ENCODE measurements at places on chromosomes 11 and 22.

GRCh38 chr22:36762687-36763260 lies 13.1 kb downstream of the IFT27 start:
- no peak for DNase-seq

DNA sequence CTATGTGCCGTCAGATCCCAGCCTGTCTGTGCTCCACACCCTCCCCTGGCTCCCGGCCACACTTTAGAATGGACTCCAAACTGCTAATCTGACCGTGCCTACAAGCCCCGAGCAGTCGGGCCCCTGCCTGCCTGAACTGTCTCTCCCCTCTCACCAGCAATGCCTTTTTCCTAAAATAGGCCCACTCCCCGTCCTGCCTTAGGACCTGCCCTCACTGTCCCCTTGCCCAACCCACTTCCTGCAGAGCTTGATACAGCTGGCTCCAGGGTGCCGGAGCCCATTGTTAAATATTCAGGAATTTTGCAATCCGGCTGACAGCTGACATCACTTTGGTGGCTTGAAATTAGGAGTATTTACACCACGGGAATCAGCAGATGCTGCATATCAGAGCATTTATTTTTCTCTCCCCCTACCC lies 21.4 kb downstream of the MN1 start:
- DNase-seq = no peak

- DNase-seq = no peak
Observed at GRCh38 chr11:34855021-34855753, 61.0 kb downstream of the APIP start.

GRCh38 chr11:62546244-62546928 lies at the start of gene AHNAK:
Gene AHNAK, minus strand, starts transcription at chr11:62546806. Its CDS starts 10,708 bp downstream, at chr11:62536098.
- no peak for DNase-seq

- DNase-seq = no peak
Observed at GRCh38 chr22:36334821-36335603, 52.8 kb downstream of the MYH9 start.

- no peak for DNase-seq
Observed at GRCh38 chr11:134260503-134260902, 7.1 kb downstream of the ACAD8 start.

DNA sequence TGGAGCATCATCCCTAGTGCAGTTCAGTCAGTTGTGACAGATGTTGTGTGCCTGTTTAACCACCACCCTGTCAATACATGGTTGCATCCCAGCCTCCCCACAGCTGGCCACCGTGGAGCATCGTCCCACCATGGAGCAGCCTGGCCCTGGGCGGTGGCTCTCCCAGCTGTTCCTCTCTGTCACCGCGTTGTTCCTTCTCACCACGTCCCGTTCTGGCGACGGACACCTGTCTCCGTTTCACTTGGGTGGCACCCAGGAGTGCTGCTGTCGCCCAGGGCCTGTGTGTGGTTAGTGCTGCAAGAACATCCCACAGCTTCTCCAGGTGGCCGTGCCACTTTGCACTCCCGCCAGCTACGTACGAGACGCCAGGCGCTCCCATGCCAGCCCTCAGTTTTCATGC lies 26.5 kb downstream of the MUC6 start:
- no peak for DNase-seq

DNA sequence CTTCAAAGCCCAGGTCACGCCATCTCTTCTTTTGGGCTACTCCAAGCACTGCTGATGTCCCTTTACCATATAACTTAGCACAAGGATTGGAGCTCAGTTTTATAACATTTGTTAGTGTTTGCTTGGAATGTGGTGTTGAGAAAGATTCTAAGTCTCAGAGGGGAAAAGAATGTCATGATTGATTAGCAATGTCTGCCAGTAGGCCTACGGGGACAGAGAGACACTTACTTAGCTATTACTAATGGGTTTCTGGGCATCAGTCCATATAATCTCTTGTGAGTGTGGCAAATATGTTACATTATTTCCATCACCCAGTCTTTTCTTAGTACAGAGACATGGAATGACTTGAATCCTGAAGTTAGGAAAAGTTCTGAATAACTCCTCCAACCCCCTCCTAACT lies 75.4 kb upstream of the FSHB start:
- no peak for DNase-seq

DNA sequence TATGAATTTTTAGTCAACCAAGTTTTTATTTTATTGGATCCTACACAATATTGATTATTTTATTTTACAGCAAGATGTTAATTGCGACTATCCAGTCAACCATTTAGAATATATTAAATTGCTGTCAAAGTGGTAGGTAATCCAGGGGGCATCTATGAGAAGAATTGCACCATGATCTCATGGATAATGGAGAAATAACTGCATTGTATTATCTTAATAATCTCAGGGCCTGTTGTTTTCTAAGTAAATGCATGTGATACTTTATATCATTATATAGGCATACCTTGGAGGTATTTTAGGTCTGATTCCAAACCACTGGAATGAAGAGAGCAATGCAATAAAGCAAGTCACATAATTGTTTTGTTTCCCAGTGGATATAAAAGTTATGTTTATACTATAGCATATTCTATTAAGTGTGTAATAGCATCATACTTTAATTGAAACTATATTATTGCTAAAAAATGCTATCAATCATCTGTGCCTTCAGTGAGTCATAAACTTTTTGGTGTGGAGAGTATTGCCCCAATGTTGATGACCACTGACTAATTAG lies 595.4 kb upstream of the CHORDC1 start:
- DNase-seq = no peak

- no peak for DNase-seq
Observed at GRCh38 chr11:126267650-126268049, 1.0 kb downstream of the SRPRA start.

DNA sequence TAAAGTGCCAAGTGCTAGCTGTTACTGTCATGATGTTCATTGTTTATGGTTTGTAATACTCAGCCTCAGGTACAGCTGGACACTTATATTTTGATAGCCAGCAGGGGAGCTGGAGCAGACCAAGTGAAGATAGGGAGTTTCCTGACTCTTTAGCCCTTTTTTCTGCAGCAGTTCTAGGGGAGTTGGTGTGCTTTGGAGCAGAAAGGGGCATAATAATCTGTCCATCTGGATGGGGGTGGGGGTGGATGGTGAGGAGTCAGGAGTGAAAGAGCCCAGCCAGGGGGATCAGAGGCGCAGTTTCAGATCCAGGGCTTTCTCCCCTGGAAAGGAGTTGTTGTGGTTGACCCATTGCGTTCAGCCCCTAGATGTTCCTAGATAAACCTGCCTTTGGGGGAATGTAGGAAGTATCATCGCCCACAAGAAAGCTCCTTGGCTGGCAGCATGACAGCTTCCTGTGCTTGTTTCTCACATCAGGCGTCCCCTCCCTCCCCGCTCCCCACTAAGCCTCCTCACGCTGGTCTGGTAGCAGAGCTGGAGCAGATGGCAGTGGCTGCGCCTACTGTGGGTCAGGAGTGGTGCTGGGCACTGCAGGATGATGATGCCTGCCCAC lies 41.9 kb downstream of the MED15 start:
- peak; percentile 37 for DNase-seq

- no peak for DNase-seq
Observed at GRCh38 chr11:129013737-129014475, 71.2 kb upstream of the TP53AIP1 start.

DNA sequence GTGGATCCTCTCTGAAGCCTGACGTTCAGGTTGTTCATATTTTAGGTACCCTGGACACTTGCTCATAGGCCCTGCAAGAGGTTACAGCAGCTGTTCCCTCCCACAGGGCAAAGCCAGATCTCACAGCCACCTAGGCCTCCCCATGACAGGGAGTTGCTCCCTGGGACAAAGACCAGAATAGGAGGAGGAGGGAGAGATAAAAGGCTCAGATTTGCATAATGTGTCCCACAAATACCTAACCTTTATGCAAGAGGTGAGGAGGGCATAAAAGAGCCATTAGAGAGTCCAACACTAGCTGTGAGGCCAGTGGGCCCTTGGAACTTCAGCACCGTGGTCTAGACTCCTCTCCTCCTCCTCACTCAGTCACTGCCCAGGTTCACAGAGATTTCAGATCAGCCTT lies 33.8 kb downstream of the ZNF280B start:
- no peak for DNase-seq

DNA sequence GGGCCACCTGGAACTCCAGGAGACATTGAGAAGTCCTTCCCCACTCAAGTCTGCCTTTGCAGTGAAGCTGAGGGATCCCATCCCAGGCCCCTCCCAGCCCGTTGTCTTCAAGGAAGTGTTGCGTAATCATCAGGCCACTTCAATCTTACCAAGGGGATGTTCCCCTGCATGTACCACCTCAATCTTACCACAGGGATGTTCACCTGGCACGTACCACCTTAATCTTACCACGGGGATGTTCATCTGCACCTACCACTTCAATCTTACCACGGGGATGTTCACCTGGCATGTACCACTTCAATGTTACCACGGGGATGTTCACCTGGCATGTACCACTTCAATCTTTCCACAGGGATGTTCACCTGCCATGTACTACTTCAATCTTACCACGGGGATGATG lies 108.0 kb upstream of the SYN3 start:
- no peak for DNase-seq

- DNase-seq = no peak
Observed at GRCh38 chr11:9787260-9787659, 123.4 kb downstream of the SWAP70 start.

DNA sequence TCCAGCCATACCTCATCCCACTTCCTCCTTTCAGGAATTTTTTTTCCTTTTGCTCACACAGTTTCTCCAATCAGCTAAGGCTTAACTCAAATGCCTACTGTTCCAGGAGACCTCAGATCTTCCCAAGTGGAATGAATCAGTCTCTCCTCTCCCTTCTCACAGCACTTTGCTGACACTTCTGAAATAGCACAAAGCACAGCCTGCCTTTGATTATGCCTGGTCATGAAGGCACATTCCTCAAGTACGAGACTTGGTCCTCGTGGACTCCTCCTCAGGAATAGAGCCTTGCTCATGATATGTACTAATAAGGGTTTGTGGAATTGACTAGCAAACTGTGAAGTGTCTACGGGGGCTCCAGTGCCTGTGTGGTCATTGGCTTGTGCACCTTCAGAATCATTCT lies 176.7 kb upstream of the TENM4 start:
- DNase-seq = no peak

- DNase-seq = no peak
Observed at GRCh38 chr11:122330279-122330965, 214.4 kb upstream of the BLID start.

DNA sequence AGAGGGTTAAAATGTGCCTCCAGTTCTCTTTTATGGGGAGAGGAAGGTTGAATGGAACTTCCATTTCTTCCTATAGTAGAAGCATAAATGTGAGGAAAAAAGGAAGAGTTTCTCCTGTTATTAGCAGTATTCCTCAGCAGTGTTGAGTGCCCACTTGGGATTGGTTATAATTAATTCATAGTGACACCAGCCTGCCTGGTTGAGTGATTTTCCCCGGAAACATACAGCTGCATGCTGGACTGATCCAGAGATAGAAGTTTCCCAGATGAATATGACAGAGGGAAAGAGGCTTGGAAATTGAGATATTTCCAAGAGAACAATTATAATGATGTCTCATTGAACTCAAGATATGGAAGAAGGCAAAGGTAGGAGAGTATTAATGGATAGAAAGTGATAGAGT lies 28.3 kb downstream of the RAB39A start:
- no peak for DNase-seq

DNA sequence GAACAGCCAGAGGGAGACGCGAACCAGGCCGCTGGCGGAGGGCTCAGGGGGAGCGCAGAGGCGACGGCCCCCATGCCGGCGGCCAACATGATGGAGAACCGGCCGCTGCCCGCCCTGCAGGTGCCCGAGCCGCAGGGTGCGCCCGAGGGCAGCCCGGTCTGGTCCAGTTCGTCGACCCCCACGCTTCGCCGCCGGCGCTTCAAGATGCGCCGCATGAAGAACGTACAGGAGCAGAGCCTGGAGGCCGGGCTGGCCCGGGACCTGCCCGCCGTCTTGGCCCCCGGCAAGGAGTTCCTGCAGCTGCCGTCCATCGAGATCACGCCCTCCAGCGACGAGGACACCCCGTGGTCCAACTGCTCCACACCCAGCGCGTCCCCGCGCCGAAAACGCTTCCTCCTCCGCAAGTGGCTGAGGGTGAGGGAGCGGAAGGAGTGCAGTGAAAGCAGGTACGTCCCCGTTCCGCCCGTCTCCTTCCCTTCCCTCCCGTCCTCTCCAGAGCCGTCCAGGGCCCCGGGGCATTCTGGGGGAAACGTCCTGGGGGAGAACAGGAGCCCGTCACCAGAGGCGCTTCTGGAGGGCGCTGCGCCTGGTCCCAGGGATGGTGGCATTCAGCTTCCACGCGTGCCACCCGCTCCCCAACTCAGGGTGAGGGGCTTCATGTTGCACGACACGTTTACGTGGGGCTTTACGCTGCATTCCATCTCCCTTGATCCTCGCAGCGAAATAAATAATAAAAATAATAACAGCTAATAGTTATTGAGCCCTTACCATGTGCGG lies 840 bp downstream of the GRAMD1B start:
- no peak for DNase-seq

DNA sequence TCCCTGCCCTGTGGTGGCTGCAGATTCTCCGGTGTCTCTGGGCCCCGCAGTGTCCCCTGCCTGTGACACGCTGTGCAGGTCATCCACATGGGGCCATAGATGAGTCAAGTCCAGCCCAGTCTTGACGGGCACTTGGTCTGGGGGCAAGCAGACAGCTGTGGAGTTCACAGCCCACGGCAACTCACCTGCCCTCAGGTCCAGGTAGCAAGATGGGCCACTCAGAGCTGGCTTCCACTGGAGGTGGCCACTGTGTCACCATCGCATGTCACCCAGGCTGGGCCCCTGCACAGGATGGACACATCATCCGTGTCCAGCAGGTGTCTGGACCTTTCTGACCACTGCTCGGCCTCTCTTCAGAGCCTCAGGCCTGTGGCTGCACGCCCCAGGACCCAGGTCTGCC lies 109.9 kb downstream of the CACNA1I start:
- no peak for DNase-seq

DNA sequence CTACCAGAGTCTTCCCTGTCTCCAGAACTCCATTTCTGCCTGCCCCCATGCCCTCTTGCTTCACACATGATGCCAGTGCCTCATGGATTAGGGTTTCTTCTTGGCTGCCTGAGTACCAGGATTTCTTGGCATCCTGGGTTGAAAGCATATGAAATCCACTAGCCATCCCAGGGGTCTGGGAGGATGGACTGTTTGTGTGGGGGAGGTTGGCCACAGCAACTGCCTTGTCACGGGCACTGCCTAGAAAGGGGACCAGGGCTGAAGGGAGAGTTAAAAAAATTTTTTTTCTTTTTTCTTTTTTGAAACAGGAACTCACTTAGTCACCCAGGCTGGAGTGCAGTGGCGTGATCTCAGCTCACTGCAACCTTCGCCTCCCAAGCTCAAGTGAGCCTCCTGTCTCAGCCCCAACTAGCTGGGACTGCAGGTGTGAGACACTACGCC lies 4.2 kb downstream of the USP35 start:
- no peak for DNase-seq

- no peak for DNase-seq
Observed at GRCh38 chr22:26016916-26017315, 152.3 kb upstream of the SEZ6L start.

DNA sequence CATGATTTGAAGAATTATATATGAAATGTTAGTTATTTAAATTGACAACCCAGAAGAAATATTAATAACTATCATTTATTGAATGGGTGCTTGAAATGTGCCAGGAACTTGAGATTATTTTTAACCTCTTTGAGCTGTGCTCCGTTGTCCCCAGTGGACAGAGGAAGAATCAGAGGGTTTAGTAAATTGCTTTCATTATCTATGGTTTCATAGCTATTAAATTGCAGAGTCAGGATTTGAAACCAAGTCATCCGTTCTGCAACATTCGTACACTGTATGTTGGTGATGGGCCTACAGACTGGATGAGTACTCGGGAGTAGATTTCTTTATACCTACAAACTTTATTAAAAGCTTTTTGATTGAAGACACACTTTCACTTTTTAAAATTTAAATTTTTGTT lies 4.9 kb downstream of the HSD17B12 start:
- DNase-seq = no peak

Measured in activated CD8-positive, alpha-beta memory T cell treated with anti-CD3 and anti-CD28 coated beads for 1 hour (primary cell).